ENCODE measurements at places on chromosomes 2 and 18.

DNA sequence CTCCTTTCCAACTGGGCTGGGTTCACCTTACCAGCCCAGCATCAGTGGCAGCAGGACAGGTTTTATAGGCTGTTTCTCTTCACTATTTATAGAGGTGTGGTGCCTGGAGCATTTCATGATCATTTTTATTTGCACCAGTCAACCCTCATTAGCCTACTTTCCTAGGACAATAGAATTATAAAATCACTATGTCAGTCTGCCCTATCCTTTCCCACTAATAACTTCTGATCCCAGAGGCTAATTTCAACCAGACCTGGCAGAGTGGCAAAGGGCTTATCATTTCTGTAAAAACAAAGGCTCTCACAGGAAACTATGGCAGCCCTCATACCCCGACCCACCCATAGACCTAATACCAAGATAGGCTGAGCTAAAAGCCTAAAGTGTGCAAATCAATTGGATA is 243.5 kb upstream of the TMEFF2 start:
- DNase-seq = no peak

DNA sequence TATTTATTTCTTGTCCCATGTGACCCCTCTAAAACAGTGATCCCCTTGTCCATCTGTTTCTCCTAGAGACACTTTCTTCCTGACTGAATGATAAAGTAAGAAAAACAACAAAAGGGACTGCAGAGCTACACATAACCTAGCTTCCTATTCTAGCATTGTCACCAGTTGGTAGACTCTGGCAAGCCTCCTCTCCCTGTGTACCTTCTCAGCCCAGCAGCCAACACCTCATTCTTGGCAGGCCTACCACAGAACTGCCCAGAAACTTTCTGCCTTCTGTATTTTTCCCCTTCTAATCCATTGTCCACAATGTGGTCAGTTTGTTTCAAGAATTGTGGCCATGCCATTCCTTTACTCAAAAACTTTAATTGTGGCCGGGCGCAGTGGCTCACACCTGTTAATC is 13.4 kb downstream of the SMC6 start:
- no peak for DNase-seq

DNA sequence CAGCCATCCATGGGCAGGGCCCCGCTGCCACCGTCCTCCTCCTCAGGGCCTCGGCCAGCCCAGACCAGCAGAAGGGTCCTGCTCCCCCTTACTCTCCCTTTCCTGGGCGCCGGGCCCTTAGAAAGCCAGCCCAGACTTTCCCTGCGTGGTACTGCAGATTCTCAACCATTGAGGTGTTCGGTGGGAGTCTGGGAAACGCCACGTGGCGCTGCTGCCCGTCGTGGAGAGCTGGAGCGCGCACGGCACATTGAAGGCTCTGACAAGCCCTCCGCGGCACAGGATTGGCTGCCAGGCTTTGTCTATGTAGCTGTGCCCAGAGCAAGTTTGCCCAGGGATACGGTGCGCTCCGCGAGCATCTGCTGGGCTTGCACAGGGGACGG is 10.4 kb upstream of the KLHL30 start:
- DNase-seq = no peak

GRCh38 chr2:97907369-97908100 is 88.2 kb downstream of the TMEM131 start:
- no peak for DNase-seq

GRCh38 chr2:43792653-43793052 is 18.8 kb downstream of the DYNC2LI1 start:
- DNase-seq = no peak

DNA sequence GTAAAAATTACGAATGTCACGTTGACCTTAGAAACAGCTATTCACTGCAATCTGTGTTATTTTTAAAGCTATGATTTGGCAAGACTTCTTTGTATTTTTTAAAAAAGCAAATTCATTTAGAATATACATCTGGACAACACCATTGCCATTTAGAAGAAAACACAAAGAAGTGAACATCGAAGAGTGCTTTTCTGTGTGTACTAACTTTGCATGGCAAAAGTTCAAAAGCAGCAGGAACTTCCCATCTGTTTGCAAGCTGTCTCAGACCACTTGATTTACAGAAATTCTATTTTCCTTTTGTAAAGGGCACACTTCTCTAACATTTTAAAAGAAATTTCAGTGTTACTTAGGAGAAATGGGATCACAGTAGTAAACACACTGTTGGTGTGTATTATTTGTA is 145.9 kb downstream of the CALCRL start:
- DNase-seq = no peak

Measured in muscle of arm (tissue), 14 donors.